ENCODE measurements at places on chromosomes 3 and 15.

GRCh38 chr3:188146219-188146618 lies 7.7 kb upstream of the LPP start:
- DNase-seq: no peak

DNA sequence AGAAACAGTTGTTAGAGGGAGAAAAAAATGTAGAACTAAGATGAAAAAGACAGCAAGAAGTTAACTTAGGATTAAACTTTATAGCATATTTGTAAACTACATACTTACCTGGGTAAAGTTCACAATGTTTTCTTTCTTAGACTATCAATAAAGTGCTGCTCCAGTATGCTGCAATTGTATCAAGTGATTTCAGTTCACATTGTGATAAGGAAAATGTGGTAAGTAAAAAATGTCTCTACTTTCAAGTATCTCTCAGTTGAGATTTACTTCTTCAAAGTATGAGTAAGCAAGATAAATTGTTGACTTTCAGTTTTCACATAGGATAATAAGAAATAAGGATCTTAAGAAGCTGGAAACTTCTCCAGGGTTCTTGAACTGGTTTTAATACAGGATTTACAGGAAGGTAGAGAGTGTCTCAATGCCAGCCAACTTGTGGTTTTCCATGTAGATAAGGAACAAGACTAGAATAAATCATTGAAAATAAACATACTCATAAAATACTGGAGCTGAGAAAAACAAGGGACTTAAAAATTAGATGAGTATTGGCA lies 528.8 kb downstream of the UNC13C start:
- no peak for DNase-seq

DNA sequence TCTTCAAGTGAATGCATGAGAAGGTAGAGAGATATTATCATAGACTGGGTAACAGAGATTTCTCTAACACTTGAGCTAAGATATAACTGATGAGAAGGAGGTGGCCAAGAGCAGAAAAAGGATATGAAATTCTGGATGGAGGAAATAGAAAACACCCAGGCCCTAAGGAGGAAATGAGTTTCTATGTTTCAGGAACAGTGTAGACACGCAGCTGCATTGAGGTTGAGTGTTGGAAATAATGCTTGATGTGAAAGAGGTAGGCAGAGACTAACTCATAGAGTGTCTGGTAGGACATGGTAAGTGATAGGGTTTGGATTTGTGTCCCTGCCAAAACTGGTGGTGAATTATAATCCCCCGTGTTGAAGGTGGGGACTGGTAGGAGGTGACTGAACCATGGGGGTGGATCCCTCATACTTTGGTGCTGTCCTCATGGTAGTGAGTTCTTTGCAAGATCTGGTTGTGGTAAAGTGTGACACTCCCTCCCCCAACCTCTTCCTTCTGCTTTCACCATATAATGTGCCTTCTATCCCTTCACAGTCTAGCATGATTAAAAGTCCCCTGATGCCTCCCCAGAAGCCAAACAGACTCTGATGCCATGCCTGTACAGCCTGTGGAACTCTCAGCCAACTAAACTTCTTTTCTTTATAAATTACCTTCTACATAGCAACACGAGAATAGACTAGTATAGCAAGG lies 787.3 kb downstream of the EDEM1 start:
- DNase-seq: no peak

DNA sequence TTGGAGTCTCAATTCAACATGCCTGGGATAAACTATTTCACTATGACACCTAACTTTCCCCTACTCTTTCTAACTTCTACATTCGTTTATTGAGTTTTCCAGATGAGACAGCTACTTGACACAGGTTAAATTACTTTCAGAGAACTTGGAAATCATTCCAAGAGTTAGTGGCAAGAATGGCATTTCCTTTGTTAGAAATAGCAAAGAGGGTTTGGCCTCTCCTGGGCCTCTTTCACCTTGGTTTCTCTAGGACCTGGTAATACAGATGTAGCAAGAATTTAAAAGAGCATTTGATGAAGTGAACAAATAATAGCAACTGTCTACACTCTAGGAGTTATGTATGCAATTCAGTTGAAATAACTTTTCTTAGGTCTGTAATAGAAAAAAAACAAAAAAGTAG lies 748.9 kb downstream of the MECOM start:
- DNase-seq: peak; percentile 32

GRCh38 chr3:86416334-86416733 lies 574.6 kb downstream of the VGLL3 start:
- DNase-seq: no peak

DNA sequence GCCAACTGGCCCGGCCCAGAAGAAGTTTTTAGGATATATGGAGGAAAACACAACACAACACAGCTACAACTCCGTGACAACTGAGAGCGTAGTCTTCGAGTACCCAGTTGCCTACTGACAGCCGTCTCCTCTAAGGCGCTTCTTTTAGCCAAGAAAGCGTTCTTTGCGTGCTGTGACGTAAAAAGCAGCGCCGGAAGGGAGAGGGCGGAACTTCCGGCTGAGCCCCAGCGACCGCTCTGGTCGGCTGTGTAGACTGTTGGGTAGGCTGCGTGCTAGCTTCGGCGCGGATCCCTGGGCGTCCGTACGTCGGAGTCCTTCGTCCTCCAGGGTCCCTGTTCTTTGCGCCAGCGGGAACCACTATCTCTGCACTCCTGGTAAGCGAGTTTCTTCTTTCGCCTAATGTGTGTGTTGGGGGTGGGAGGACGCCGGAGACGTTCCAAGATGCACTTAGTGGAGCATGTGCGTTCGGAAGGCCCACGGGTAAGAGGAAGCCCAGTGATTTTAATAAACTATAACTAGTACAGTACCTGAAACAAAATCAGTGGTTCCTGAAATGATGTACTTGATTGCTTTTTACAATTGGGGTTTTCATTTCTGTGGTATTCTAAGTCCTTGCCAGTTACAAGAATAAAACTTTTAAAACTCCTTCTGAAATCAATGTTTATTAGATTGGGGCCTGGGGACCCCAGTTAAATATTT lies at the start of gene TRMT10C:
Gene TRMT10C (plus strand): TSS at position 239 of the 699 bp plus-strand sequence. CDS start 2,914 bp downstream, outside the sequence.
- peak; percentile 94 for DNase-seq

All from cardiac fibroblast (primary cell).